ENCODE measurements at places on chromosomes 6 and 20. TPM values are rescaled to one million over a fixed set of nuclear protein-coding genes. Genes with fewer than 3 reads are reported as not detected.

ANKEF1 gene
- 2.6 TPM for total RNA-seq

ULBP2 gene
- 0.51 TPM for total RNA-seq

CLDN20 gene
- total RNA-seq: not detected

C4B gene
- total RNA-seq: 2.2 TPM

CDC25B gene
- 81.6 TPM for total RNA-seq

- DNase-seq: no peak
Measured at GRCh38 chr6:3312604-3313231, 54.0 kb downstream of the PSMG4 start.

DNA sequence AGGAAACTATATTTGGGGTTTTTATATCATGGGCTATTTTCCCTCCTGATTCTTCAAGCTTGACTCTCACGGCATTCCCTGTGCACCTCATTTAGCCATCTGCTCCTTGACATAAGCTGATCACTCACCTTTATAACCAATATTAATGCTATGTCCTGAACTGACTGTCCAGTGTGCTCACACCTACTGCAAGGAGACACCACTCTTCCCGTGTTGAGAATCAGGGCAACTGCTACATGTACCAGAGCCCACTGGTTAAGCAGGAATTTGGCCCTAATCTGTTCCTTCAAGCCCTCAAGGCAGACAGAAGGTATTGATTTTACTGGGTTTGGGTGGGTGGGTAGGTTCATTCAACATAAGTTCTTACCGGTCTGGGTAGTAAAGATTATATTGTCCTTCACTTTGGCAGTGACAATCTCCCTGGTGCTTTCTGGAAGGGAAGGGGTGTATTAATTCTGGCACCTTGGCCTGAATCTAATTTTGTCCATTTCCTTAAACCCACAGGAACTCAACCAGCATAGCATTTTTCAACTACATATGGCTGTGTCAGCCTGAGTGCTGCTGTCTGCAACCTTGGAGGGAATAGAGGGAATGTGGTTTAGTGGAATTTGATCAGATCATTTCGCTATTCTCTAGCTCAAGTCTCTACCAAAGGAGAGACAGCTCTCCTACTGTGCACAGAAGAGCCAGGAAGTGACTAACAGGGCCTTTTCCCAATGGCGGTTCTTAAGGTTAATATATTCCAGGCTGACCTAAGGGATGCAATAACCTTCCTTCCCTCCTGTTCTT lies 293.2 kb downstream of the BTBD9 start:
- no peak for DNase-seq

DNA sequence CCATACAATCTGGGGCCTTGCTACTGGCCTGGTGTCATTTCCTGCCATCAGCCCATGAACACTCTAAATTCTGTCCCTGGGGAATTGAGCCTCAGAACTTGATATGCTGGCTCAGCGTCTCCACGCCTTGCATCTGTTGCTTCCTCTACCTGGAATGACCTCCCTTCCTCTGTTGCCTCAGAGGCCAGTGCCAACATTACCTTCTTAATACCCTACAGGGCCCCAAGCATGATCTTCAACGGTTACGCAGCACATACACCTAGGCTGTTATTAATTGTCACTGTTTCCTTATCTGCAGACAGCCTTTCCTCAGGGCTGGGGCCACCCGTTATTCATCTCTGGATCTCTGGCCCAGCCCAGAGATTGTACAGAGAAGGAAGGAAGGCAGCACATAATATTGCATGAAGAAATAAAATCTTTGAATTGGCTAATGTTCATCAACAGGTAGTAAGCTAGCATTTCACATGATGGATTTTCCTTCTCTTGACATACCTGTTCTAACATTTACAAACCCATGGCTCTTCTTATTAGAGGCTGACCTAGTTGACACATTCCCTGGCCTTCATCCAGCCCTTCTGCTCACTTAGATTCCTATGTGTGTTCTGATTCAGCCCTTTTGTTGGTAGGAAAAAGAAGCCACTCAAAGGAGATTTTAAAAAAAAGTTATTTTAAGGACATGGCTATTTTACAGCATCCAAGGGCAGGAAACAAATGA lies 8.4 kb upstream of the RNF182 start:
- no peak for DNase-seq

- DNase-seq: no peak
Measured at GRCh38 chr6:159067334-159067733, 22.5 kb upstream of the TAGAP start.

GRCh38 chr6:34284563-34285447 lies 36.0 kb upstream of the SMIM29 start:
- no peak for DNase-seq

DNA sequence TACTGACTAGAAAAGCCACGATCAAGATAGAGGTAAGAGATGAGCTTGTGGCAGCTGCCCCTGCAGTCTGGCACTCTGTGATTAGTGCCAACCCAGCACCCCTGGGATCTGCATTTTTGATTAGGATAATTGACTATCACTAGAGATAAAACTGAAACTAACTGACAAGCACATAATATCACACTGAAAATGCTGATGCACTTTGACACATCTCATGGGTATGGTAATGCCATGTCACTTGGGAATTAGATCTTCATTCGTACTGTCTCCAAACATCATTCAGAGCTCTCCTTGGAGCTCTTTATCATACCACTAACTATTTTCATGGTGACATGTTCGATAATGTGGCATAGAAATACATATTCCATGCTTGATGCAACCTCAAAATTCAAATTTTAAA lies 612.9 kb upstream of the BTBD3 start:
- DNase-seq: no peak

DNA sequence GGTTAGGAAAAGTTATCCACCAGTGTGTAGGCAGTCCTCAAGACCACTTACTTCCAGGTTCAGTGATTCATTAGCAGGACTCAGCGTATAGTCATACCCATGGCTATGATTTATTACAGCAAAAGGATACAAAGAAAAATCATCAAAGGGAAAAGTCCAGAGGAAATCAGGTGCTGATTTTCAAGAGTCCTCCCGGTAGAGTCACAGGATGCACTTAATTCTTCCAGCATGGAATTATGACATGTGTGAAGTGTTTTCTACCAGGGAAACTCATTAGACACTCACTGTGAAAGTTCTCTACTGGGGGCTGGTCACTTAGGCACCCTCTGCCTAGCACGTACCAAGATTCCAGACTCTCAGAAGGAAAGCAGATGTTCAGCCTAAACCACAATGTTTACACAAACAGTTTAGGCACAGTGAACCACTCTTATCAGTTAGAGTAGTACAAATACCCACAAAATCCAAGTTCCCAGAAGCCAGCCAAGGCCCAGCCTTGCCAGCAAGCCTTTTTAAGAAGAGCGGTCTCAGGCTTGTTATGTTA lies 10.2 kb downstream of the WFDC3 start:
- DNase-seq: no peak

DNA sequence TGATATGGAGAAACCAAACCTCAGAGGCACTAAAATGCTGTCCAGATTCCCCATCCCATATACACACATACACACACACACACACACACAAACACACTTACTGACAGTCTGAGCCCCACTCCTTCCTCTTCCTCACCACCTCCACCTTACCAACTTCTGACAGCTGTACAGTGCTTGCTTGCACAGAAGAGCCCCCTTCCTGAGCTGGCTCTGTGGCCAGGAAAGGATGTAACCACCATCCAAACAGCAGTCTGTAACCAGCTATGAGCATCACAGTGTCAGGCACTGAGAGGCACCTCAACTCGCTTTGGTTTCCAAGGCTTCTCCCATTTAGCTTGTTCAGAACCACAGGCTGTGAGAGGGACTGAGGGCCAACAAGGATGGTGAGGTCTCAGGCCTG lies 5.9 kb upstream of the C6orf136 start:
- DNase-seq: peak; percentile 33

GRCh38 chr6:99333068-99333467 lies 16.4 kb downstream of the FAXC start:
- DNase-seq: no peak

DNA sequence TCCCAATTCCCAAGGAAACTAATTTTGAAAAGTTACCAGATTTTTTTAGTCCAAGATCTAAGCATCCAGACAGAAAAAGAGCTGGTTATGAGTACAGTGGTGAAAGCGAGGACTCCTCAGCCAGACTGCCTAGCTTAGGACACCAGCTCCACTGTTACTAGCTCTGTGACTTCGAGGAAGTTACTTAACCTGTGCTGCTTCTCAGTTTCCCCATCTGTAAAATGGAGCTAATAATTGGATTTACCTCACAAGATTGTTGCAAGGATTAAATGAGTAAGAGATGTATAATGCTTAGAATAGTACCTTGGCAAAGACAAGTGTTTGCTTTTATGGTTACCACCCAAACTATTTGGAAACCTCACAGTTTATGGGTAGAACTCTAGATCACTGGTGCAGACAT lies 1.1 kb downstream of the NT5DC1 start:
- no peak for DNase-seq

- DNase-seq: no peak
Measured at GRCh38 chr20:37395921-37396415, 50.0 kb downstream of the SRC start.

DNA sequence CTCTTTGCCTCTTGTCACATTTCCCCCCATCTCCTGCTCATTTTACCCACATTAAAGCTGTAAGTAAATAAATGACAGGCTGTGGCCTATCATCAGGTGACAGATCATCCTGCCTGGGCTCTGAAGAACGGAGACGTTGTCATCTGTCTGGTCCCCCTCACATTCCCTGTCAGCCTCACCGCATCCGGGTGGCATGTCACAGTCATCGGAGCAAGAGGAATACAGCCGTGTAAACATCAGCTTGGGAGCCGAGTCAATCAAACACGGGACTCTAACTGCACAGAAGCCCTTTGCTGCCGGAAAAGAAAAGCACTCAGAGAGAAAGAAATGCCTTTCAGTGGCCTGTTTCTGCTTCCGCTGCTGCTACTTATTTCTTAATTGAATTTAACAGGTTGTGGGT lies 371.9 kb upstream of the ID4 start:
- no peak for DNase-seq

DNA sequence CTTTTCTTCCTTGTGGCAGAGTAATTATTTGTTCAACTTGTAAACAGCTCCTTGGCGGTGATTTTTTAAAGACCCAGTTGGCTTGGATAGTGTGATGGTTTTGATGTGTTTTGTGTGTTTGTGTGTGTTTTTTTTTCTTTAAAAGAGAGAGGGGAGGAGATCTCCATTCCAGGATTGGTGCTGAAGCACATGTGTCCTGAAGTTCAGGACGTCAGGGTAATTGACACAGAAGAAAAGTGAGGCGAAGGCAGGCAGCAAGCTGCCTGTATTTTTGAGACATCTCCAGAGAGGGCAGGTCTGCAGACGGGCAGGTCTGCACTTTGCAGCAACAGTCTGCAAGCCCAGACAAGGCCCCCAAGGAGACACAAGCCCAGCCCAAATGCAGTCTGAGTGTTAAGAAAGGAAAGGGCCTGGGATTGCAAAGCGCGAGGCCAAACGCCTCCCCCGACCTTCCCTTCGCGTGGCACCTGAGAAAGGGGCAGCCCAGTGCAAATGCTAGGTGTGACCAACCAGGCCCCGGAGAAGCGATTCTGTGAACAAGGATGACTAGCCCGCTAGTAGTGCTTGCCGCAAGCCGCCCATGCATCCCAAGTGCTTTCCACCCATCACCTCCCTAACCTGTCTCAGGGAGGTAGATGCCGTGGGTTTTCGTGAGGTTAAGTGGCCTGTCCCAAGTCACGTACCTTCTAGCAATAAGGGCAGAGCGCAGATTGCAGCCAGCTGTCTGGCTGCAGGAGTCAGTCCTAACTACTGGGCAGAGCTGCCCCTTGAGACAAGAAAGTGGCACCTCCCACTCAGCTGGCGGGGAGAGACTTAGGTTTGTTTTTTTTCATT lies 230.5 kb downstream of the ZMYND8 start:
- DNase-seq: no peak

GRCh38 chr20:61874421-61875068 lies 191.1 kb downstream of the TAF4 start:
- DNase-seq: no peak

DNA sequence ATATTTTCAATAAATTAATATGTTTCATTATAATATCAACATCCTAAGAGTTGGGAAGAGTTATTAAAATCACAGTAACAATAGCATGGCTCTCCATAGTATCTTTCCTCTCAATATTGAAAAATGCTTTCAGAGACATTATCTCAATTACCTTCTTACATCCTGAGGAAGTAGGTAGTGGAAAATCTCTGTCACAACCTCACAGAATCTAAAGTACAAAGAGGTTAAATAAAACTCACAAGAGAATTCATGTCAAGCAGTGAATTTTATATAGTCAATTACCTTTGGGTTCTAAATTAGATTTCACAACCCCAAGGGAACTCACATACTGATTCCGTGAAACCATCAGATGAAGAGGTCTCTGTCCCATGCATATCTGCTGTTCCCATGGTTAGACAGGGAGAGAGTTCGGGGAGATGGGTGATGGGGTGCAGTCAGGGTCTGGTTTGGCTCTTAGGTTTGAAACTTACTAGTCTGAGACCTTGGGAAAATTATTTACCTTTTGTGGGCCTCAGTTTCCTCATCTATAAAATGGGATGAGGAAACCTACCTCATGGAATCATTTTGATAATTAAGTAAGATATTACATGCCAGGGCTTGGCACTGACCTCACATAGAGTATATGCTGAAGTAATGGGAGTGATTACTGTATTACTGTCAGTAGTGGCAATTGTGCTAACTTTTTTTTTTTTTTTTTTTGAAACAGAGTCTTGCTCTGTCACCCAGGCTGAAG lies 74.0 kb upstream of the SNX9 start:
- DNase-seq: no peak

DNA sequence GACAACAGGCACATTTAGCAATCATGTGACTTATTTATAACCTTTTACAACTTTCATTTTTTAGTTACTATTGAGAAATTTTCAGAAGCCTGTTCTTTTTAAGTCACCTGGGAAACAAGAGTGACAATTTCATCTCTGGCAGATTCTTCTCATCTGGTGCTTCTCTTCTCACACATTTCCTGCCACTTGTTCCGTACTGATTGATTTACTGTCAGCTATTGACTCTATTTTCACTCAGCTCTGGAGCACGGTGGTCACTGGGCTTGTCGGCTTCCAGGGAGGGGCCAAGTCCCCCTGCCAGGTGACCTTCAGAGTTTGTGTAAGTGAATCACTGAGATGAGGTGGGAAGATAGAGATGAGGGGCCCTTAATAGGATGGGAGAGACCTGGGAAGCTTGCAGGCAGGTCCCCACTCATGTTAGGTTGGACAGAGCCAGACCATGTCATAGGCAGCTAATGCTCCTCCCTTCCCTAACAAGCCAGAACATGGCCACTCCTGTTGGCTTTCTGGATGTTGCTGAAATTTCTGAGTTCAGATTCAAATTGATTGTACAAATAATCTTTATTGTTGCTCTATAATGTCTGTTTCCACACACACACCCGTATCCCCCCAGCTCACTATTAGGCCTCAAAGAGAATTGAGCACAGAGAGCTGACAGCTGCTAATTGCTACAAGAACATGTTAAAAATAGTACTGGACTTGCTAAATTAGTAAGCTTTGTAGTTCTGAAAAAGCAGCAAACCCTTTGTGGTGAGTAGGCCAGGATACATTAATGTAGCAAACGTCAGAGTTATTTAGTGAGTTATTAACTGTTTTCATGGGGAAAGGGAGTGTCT lies 13.3 kb downstream of the DUSP22 start:
- DNase-seq: no peak
